ENCODE measurements at places on chromosomes 5 and 9.

DNA sequence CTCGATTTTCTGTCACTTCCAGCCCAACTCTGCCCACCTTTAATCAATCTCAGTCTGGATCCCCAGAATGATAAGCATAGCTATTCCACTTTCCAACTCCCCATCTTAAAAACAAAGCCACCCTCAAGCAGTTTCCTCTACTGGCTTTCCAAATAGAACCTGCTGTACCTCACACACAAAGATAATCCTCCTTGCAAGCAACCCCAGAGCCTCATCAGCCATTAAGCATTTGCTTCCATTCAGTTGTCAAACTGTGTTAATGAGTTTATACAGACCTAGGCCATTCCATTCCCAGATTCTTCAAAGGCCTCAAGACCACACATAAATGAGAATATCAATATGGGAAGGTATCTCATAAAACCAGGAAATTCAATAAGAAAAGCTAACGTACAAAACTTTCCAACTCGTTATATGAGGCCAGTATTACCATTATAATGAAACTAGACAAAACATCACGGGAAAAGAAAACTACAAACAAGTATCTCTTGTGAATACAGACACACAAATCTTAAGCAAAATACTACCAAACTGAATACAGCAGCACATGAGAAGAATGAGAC, 86.8 kb downstream of the DROSHA start:
- DNase-seq: no peak

DNA sequence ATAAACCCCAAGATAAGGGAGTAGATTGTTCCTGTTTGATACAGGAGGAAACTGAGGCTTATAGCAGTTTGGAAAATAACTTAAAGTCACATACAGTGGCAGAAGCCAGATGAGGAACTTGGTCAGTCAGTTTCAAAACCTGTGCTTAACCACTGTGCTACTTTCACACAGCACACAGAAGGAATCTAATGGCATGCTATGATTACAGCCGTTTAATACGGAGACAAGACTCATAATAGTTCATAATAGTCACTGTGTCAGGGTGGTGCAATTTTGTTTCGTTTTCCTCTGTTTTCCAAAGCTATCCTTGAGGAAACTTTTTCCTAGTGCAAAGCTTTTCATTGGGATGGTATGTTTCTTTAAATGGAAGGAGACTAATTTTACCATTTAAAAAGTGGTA, 112.3 kb downstream of the GCNT1 start:
- DNase-seq: no peak

- no peak for DNase-seq
Observed at GRCh38 chr5:96084874-96085506, 123.3 kb upstream of the ELL2 start.

DNA sequence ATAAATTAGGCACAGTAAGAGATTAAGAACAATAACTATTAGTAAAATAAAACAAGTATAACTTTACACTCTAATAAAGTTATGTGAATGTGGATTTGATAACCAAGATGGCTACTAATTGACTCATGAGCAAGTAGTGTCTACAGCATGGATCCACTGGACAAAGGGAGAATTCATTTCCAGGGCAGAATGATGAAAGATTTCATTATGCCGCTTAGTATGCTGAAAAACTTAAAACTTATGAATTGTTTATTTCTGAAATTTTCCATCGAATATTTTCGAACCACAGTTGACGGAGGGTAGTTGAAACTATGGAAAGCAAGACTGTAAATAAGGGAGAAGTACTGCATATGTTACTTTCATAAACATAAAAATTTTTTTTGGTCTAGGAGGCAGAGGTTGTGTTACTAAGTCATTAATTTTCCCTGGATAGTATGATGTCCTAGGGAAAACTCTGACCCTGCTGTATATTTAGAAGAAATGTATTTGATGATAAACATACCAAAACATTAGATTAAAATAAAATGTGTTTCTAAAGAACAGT, 24.9 kb upstream of the TARS1 start:
- DNase-seq: no peak

DNA sequence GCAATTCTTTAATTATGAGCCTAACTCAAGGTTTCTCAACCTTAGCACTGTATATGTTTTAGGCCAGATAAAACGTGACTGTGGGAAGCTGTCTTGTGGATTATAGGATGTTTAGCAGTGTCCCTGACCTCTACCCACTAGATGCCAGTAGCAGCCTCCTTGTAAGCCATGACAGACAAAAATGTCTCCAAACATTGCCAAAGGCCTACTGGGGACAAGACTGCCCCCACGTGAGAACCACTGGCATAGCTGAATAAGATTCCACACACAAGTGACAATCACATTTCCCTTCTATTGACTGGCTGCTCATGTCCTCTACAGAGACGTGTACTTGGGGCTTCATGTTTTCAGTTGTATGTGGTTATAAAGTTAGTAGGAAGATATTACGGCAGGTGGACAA, 55.4 kb downstream of the GOLM1 start:
- no peak for DNase-seq

DNA sequence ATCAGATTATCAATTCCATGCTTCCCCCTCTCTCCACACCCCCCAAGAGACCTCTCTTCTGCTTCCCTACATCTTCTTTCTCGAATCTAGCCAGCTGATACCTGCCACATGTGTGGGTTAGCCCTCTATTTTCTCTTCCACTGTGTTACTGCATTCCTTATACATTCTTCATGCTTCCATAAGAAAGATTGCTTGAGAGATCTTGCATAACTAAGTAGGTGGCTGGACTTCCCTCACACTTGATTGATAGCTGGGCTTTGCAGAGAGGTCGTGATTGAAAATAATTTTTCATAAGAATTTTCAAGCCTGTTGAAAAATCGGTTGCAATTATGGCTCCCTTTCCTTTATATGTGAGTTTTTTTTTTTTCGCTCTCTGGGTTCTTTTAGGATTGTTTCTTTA, 33.0 kb upstream of the PANK3 start:
- no peak for DNase-seq

DNA sequence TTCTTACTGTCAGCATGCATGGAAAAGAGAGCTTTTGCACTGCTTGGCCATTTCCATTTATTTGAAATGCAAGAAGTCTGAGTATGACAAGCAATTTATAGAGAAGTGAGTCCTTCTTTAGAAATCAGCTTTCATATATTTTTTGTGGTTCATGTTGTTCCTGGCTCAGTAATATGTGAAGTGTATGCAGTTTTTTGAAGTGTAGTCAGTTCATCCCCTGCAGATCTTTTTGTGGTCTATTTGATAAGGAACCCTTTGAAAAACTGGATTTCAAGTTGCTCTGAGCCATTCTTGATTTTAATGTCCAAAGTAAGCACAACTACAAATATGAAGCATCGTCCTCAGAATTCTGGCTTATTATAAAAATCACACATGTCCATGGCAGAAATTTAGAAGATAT, 294.1 kb upstream of the SMC2 start:
- no peak for DNase-seq

DNA sequence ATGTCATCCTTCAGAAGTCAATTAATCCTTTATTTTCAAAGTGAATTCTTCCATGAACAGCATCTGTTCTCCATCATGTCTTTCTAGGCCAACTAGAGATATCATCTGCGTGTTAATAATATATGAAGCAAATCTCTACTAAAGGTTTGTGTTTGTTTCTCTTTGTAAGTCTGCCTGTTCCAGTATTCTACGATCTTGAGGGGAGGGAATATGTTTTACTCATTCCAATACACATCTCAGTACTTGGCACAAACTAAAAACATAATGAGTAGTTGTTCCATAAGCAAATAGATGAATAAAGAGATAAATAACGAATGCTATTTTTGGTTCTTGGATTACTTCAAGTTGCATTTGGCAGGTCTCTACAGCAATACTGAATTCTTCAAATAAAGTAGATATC, 470.7 kb upstream of the GRIN3A start:
- DNase-seq: no peak

- DNase-seq: no peak
Observed at GRCh38 chr9:115808695-115809094, 344.9 kb upstream of the PAPPA start.

DNA sequence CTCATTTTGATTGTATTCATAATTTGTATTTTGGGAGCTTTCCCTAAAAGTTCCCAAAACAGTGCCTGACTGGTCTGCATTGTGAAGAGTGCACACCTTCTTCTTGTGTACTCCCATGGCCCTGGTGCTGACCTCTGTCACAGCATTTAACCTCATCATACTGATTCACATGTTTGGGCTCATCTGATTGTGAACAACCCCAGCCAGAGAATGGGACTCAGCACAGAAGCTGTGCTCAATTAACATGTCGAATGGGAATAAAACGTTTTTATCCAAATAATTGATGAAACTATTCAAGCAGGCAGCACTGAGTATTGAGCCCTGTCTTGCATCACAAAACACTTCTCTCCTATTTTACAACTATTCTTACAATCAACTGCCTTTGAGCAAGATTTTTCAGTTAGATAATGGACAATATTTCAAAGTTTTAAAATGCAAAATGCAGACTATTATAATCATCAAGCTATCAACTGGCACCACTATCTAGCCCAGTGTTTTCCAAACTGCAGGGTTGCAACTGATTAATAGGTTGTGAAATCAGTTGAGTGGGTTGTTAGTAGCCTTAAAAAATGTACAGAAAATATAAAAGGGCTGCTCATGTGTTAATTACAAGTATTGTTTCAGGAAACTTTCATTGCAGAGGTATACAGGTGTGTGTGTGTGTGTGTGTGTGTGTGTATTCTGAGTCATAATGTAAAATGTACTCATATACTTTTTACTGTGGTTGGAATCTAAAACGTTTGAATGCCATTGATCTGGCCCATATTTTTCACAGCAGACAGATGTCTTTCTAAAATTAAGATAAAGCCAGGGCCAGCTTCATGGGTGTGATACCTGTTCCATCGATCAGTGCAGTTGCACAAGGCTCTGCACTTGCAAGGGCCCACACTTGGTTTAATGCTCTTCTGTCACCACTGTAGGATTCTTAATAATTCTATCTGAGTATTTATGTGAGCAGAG, 190.5 kb downstream of the PIK3R1 start:
- DNase-seq: no peak

GRCh38 chr5:68110264-68110663, 105.3 kb upstream of the PIK3R1 start:
- peak; percentile 77 for DNase-seq

GRCh38 chr9:117286245-117286644, 128.6 kb downstream of the ASTN2 start:
- DNase-seq: peak; percentile 95

GRCh38 chr9:127848756-127849504, 5.5 kb downstream of the ENG start:
- DNase-seq: no peak

- DNase-seq: no peak
Observed at GRCh38 chr9:73537561-73537960, 385.9 kb downstream of the ANXA1 start.

DNA sequence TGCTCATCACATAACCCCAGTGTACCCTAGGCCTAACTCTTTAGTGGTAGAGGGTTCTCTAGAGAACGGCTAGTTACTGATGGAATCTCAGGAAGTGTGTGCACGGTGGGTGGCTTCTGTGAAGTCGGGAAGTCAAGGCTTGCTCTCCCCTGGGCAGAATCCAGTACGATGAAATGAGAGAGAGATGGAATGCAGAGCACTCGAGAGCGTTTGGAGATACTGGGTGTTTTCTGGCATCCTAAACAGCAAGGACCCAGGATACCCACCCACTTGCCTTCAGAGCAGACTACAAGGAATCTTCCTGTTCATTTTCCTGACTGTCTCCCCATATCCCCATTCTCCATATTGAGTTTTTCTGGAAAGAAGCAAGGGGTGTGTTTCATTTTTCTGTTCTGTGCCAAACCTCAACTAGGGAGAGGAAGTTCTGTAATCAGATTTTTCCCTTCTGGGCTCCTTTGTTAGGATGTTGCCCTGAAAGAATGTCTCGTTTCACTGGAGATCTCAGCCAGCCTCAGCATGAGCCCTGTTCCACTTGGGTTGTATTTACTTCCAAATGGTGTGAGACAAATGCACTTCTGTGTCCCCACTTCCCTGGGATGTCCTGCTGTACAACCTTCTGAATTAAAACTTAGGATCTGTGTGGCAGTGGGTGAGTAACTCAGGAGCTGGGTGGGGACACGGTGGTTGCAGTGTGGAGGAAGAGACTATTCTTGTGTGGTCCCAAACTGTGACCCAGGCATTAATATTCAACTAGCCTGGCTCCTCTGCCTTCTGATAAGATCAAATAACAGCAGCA, 108.9 kb upstream of the SPRY4 start:
- DNase-seq: no peak

DNA sequence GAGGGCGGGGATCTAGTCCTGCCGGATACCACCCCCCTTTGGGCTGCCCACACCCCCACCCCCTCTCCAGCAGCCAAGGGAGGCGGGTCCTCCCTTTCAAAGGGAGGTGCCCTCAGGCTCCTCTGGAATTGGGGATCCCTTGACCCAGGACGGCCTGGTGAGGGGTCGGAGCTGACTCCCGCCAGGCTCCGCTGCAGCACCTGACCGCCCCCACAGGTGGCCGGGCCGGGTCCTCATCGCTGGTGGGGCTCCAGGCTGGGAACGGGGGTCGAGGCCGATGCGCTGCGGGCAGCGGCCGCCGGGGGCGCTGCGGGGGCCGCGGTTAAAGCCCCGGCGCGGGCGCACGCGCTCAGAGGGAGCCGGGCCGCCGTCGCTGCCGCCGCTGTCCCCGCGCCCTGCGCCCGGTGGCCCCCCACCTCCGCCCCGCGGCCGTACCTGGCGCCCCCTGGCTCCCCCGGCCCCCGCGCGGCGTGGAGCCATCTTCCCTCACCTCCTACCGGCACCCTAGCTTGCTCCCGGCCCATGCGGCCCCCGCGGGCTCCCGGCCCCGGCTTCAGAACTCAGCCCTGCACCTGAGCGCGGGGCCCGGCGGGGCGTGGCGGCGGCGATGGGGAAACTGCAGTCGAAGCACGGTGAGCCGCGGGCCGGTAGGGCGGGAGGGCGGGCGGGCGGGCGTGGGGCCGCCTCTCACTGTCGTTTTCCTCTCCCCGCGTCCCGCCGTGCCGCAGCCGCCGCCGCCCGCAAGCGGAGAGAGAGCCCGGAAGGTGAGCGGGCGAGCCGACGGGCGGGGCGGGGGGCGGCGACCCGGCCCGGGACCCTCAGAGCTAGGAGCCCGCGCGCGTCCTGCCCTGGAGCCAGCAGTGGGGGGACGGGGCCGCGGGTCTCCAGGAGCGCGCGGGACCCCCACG, at the start of gene NKD2:
NKD2 (plus strand) TSS at position 352 of the 908 bp plus-strand sequence; CDS start at position 608, 256 bp downstream.
- no peak for DNase-seq

- DNase-seq: peak; percentile 71
Observed at GRCh38 chr5:95781101-95781583, 41.4 kb downstream of the GLRX start.

GRCh38 chr9:4334410-4334813, 34.5 kb upstream of the GLIS3 start:
- DNase-seq: peak; percentile 47

DNA sequence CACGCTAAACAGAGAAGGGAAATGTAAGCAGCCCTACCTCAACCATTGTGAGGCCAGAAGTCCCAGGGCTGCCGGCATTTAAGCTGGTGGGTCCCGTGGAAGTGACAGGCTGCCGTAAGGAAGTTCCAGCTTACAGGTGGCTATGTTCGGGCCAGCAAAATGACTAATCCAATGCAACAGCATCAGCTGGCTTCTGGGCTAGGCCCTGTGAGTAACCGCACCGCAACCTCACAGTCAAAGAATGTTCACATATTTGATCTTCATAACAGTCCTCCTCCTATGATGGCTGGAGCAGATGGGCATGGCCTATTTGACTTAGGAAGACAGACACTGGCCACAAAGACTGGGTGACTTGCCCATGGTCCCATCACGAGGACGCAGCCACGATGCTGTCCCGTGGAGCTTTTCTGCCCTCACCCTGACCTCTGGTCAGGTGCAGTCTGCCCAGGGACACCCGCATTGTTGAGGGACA, 88.2 kb downstream of the LIFR start:
- no peak for DNase-seq

- DNase-seq: no peak
Observed at GRCh38 chr9:29311221-29311620, 1737.9 kb upstream of the C9orf72 start.
